ENCODE measurements at places on chromosomes 6 and 20. TPM values are rescaled to one million over a fixed set of nuclear protein-coding genes. Genes with fewer than 3 reads are reported as not detected.

Gene PTPRK
- total RNA-seq: 75.1 TPM

Gene ANKRD6
- 52.4 TPM for total RNA-seq

Gene CAGE1
- 0.13 TPM for total RNA-seq

Gene BCAS1
- 0.30 TPM for total RNA-seq

Gene FAM184A
- total RNA-seq: 19.7 TPM

Gene FAM209B
- not detected for total RNA-seq

Gene C4B
- 2.6 TPM for total RNA-seq

Gene UBE3D
- 17.6 TPM for total RNA-seq

Gene SLC22A1
- total RNA-seq: not detected

Gene CST2
- 0.29 TPM for total RNA-seq

Measured in motor neuron (in vitro differentiated cells).